ENCODE measurements at places on chromosomes 1 and 21. TPM values are rescaled to one million over a fixed set of nuclear protein-coding genes. Genes with fewer than 3 reads are reported as not detected.

- DNase-seq = no peak
Measured at GRCh38 chr1:105362438-105362837, 1612.7 kb downstream of the AMY1C start.

GRCh38 chr1:53658489-53659230 is 80.3 kb downstream of the GLIS1 start:
- no peak for DNase-seq

GRCh38 chr1:167805041-167805556 is 83.3 kb downstream of the MPZL1 start:
- DNase-seq = no peak

DNA sequence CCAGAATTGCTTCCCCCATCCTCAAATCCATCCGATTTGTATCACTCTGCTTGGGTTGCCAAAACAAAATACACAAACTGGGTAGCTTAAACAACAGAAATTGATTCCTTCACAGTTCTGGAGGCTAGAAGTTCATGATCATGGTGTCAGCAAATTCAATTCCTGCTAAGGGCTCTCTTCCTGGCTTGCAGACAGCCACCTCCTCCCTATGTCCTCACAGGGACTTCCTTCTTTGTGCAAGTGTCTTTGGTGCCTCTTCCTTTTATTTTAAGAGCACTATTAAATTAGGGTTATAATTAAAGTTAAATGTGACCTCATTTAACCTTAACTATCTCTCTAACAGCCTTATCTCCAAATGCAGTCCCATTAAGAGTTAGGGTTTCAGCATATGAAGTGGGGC is 112.8 kb downstream of the PLPP3 start:
- no peak for DNase-seq

- no peak for DNase-seq
Measured at GRCh38 chr21:29125191-29125590, 5.3 kb upstream of the MAP3K7CL start.

DNA sequence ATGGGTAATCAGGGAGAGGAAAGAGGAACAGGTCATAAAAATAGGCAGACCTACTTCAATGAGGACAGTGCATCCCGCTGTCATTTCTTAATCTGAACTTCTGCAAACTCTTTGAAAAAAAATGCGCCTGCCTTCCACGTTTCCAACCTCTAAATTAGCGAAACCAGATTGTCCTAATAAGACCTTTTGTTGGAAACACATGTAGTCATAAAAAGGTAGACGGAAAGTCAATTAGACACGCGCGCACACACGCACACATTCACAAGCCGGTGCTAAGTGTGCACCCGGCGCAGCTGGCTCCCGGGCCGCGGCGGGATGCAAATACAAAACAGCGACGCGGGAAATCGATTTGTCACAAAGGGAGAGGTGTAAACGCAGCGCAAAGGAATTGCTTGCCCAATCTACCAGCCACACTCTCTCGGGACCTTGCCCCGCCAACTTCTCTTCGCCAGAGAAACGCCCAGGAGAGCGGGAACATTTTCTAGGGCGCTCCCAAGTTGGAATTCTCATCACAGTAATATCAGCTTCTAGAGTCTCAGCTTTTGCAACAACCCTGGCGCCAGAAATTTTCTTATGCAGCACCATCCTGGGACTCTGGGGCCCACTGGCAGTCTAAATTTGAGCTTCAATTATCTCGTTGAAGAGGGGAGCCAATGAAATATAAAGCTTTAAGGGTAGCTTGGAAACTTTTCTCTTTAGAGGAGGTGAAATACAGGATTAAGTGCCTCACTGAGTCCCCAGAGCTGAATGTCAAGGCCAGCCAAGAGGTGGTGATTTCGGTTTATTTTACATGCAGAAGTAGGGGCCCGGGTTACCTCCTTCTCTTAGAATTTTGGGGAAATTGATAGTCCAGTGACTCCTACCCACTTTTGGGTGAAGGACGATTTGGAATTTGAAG is 4.5 kb downstream of the PRRX1 start:
- peak; percentile 37 for DNase-seq

- DNase-seq = no peak
Measured at GRCh38 chr1:19837866-19838265, 22.8 kb upstream of the RNF186 start.

Gene PLA2G2C
- total RNA-seq = not detected

Gene CYP4A11
- 1.0 TPM for total RNA-seq

Gene MGST3
- 141 TPM for total RNA-seq
